ENCODE measurements at places on chromosomes 1 and 21.

DNA sequence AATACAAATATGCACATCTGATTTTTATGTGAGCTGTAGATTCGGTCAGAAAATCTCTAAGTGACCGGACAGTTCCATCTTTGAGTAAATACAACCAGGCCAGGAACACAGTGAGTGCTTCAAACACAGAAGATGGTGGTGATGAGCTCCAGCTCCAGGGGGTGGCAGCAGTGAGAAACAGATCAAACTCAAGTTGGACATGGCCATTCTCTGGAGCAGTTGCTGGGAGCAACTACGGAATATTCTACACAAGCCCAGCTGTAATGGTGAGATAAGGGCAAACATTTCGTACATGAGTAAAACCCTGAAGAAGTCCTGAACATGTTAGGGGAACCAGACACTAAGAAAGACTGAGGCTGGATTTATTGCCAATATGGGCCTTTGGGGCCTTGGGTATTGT, 100.7 kb downstream of the BARHL2 start:
- H3K4me3 ChIP-seq: no peak overlapping the region
- DNase-seq: no peak
- no peaks in the 10 kb centered on the region for H3K36me3 ChIP-seq

GRCh38 chr1:165287781-165288180, 68.7 kb downstream of the LMX1A start:
- no peak for DNase-seq
- H3K27ac ChIP-seq: no peak overlapping the region
- no peaks in the 10 kb centered on the region for H3K27me3 ChIP-seq
- no peaks in the 10 kb centered on the region for H3K4me1 ChIP-seq

DNA sequence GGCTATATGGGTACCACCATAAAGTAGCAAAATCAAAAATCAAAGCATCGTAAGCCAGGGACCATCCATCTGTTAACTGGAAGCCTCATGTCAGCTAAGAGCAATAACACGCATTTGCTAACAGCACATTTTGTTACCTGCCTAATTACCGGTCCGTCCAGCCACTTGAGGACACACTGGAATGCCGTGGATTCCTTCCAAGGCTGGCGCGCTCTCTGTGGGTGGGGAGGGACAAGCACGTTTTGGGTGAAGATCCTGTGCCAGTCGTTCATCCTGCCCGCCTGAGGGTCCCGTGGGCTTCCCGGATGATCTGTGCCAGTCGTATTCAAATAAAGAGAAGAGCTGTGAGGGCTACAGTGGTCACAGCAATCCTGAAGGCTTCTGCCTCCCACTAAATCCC, 6.2 kb downstream of the NPHP4 start:
- no peaks in the 10 kb centered on the region for H3K36me3 ChIP-seq
- H3K27me3 ChIP-seq: no peaks in the 10 kb centered on the region
- DNase-seq: no peak
- no peak overlapping the region for H3K27ac ChIP-seq
- peaks cover 5% of the 10 kb centered on the region for H3K4me1 ChIP-seq
- no peak overlapping the region for H3K4me3 ChIP-seq

DNA sequence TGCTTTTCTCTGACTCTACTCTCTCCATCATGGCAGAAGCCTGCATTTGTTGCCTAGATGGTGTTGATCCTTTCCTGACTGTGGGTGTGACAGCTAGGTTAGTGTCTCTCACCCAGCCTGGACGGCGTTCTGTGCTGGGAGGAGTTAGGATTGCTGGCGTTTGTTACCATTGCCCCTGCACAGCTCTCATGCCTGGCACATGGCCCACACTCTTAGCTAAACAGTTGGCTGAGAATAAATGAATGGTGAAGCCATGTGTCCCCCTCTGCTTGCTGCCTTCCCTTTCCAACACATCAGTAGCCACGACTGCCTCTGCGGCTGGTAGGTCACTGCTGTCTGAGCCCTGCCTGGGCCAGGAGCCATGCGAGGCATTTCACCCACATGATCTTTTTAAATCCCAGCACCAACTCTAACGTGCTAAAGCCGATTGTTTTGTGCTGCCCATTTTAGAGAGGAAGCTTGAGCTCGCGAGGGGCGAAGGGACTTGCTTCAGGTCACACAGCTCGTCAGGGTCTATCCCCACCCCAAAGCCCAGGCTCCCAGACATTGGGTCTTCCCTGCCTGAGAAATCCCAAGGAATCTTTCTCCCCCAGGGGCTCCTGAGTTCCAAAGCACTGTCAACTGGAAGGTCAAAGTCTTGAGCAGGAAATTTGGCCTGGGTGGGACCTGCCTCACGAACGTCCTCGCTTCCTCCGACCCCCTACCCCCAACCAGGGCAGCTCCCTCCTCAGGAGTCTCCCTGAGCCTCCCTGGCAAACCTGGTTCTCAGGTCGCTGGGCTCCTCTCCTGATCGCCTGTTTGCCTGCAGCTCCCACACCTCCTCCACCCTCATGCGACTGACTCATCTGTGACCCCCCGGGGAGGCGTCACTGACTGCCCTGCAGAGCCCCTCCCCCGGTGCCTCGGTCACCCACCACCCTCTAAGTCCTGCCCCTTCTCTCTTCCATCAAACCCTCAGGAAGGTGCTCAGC, 271.7 kb upstream of the C1orf174 start:
- no peaks in the 10 kb centered on the region for H3K27me3 ChIP-seq
- no peak for DNase-seq
- H3K4me3 ChIP-seq: no peak overlapping the region
- H3K27ac ChIP-seq: no peak overlapping the region
- no peaks in the 10 kb centered on the region for H3K4me1 ChIP-seq

GRCh38 chr1:224123136-224123535, 9.2 kb downstream of the FBXO28 start:
- peaks cover 12% of the 10 kb centered on the region for H3K36me3 ChIP-seq
- no peak overlapping the region for H3K4me3 ChIP-seq
- no peaks in the 10 kb centered on the region for H3K4me1 ChIP-seq
- no peaks in the 10 kb centered on the region for H3K27me3 ChIP-seq

Data from natural killer cell (primary cell).